Astrocyte of the hippocampus (primary cell): ENCODE measurements at places on chromosomes 3 and 15.

- DNase-seq = no peak
Measured at GRCh38 chr3:181917027-181917426, 205.3 kb downstream of the SOX2 start.

- DNase-seq = peak; percentile 56
Measured at GRCh38 chr15:74954515-74954914, 2.1 kb downstream of the RPP25 start.

DNA sequence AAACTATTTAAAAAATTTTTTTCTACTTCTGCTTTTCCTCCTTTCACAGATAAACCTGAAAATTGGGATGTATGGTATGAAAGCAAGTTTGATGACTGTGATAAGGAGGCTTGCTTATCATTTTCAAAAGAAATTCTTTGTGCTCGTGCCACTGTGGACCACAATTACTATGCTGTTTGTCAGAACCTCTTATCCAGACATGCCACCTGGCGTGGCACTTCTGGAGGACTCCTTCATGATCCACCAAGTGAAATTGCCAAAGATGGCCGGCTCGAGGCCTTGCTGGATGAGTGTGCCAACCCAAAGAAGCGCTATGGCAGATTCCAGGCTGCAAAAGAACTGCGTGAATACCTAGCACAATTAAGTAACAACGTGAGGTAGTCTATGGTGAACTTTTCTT is 17.8 kb downstream of the DIPK2A start:
- DNase-seq = no peak

GRCh38 chr3:115518100-115518852 is 105.0 kb upstream of the GAP43 start:
- peak; percentile 87 for DNase-seq

- DNase-seq = peak; percentile 65
Measured at GRCh38 chr3:77780278-77780996, 740.5 kb downstream of the ROBO2 start.

DNA sequence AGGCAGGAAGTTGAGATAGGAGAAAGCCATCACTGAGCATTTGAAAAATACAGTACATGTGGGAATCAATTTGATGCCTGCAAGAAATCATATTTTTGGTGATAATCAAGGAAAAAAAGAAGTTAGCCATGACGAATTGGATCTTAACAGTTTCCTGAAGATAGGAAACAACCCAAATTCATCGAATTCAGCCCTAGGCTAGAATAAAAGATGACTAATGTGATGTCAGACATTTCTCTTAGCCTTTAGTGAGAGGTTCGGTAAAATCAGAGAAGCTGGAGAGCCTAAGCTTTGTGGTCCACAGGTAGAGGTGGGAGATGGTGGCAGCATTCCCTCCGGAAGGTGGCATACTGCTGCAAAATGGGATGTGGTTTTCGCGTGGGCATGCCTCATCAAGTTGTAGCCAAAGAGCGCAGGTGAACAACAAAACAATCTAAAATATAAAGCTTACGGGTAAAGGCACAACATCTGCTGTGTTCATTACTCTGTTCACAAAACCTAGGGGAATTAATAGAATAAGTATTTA is 144.1 kb upstream of the ALCAM start:
- DNase-seq = no peak

DNA sequence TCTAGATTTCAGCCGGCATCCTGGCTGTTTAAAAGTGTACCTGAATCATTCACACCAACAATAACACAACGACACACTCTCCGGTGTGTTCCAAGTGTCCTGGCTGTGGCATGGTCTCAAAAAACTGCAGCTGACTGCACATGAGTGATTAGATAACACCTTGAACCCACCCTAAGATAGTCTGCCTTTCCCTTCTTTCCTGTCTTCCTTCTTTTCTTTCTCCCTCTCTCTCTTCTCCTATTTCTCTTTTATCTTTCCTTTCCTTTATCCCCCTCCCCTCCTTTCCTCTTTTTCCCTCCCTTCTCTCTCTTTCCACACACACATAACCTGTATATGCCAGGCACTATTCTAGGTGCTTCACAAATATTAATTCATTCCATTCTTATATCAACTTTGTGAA is 1.2 kb upstream of the FAH start:
- DNase-seq = no peak

- DNase-seq = no peak
Measured at GRCh38 chr3:69194431-69195165, 72.2 kb upstream of the LMOD3 start.

DNA sequence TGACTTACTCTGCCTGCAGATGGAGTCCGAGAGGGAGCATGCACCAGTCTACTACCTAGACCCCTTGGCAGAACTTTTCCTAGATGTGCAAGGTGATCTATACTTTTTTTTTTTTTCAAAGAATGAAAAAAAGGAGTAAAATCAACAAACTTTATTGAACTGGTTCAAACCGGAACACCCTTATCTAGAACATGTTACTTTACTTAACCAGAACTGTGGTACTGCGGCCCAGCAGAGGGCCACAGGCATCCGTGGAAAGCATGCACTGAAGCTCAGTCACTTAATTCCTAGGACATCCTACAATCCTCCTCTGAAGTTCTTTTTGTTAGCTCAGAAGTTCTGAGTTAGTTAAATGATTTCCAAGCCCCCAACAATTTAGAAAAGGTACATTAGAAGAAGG is 21.6 kb downstream of the CHAC1 start:
- no peak for DNase-seq

DNA sequence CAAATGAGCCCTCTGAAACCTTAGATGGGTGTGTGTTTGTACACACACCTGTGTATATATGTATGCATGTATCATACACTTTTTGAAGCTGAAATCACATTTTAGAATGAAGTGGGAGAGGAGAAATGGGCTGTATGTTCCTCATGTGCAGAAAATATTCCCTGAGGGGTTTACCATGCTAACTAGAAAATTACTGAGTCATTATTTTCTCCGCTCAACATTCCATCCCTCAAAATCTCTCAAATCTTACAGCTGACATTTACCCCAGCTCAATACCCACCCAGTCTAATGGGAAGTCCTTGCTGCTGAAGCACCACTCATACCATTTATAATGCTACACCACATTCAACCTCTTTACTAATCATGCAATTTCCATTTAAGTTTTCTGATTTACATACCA is 138.6 kb downstream of the P2RY1 start:
- no peak for DNase-seq

GRCh38 chr3:47443611-47443995 is 32.1 kb downstream of the SCAP start:
- peak; percentile 27 for DNase-seq

DNA sequence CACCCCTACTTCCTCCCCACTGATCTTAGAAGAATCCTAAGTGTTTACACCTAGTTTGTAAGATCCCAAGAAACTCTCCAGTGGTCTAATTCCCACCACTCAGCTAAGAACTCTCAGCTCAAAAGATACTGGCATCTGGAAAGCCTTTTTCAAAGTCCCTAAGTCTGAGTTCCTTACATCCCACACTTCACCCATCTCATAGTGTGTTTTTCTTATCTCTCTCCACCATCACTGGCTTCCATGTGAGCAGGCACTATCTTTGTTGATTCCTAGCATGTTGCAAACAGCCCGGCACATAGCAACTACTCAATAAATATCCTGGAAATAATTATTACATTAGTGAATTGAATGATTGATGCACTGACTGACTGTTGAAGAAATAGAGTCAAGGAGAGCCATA is 173.7 kb downstream of the FHIT start:
- DNase-seq = no peak

- DNase-seq = peak; percentile 72
Measured at GRCh38 chr15:73684581-73685455, 635 bp downstream of the CD276 start.

DNA sequence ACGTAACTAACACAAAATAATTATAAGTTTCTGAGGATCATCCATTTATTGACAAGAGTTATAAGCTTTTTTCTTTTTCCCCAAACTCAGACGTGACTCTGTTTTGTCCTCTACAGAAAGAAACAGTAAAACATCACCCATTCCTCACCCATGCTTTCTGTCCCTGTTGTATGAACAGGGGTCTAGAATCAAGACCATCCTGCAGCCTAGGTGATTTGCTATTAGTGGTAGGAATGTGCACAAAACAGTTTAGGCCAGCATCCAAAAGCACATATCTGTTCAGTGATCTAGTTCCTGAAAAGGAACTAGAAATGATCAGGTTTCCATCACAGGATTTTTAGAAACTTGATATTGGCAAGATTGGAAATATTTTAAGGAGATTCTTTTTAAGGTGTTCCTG is 527.6 kb downstream of the SOX2 start:
- peak; percentile 36 for DNase-seq

DNA sequence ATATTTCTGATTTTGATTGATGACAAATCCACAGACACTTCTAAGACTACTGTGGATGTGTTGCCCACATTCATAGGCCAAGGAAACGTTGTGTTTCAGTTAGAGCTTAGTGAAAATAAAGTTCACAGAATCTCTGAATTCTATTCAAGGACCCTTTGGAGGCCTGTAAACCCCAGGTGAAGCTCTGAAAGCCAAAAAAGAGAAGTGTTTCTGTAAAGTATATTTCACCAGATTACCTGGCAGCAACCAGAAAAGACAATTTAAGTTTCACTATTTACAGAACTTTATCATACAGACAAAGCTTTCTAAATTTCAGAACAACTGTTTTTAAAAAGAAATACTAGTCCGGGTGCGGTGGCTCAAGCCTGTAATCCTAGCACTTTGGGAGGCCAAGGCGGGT is 2.6 kb downstream of the CLPX start:
- DNase-seq = no peak

GRCh38 chr15:34628577-34629152 is 45.2 kb upstream of the GOLGA8B start:
- no peak for DNase-seq

GRCh38 chr3:10160346-10160745 is 4.4 kb upstream of the IRAK2 start:
- peak; percentile 41 for DNase-seq

GRCh38 chr15:60004846-60005351 is 788 bp downstream of the FOXB1 start:
- no peak for DNase-seq

DNA sequence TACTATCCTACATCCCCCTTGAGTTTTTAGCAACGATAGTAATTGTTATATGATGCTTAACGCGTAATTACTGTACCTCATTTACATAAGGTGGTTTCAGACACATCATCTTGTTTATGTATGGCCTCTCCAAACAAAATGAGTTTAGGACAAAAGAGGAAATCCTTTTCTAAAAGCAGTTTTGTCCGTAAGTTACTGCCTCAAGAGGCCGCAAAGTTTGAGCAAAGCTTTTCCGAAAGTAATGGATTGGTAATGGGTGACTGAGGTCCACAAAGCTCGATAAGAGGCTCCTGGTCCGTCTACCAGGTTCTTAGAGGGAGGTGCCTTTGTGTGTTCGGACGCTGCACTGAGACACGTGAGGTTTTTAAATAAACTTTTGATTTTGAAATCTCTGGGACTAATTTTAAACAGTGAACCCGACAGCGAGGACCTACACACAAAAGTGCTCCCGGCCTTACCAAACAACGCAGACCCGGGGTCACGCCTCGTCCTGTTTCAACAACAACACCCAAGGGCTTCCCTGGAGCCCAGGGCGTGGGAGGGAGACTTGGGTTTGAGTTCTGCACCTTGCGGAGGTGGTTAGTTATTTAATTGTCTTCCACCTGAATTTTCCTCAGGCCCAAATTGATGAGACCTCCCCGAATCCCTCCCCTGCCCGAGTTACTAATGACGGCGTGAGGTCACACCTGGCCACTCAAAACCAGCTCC is 456 bp upstream of the C15orf61 start:
- DNase-seq = peak; percentile 12

DNA sequence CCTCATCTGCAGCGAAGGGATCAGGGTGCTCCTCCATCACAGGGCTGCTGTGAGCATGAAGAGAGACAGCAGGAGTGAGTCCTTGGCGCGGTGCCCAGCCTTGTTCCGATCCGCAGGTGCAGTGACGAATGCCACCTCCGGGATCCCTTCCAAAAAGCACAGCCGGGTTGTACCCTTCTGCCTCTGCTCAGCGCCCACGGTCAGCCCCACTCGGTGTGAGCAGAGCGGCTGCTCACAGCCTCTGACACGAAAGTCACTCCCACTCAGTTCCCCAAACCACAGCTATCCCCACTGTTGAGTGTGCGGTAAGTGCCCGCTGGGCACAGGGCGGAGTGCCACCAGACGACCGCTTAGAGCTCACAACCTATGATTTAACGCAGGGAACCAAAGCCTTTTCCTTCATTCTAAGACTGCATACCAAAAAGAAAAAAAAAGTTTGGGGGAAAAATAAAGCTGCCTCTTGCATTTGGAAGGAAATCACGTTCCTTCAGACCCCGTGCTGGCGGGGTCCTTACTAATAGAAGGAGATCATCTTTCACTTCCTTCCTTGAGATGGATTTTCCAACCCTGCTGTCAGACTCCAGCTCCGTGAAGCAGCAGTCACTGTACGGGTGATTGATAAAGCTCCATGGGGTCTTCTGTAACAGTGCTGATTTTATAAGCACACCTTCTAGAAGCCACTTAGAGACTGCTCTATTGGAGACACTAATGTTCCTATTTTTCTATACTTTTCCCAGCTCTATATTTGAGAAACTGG is 34.7 kb upstream of the TUBGCP5 start:
- peak; percentile 6 for DNase-seq

- no peak for DNase-seq
Measured at GRCh38 chr15:50113992-50114780, 4.8 kb downstream of the ATP8B4 start.

DNA sequence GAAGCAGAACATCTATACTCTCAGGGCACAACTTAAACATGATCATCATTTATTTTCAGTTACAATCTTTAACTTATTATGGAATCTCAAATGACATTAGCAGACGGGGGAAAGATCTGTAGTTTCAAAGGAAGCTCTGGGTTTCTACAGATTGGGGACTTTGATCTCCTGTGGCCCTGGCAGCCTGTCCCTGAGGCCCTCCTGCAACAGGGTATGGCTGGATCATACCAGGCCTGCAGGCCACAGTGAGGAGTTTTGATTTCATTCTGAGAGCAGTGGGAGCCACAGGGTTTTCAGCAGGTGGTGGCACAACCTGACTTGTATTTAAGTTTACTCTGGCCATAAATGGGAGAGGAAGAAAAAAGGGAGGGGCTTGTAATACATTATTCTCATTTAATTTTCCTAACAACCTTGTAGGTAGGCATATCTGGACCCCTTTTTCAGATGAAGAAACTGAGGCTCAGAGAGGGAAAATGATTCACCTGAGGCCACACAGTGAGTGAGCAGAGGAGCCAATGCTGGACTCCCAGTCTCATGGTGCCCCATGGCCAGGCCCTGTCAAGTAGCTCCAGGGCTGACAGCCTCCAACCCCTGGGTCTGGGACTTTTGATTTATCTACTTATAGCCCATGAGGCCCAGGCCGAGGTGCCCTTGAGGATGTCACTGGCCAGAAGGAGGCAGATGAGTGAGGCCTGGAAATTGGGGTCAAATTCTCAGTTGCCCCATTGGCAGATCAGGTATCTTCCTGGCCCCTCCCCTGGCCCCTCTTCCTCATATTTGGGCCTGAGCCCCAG is 71.0 kb downstream of the ATP2B2 start:
- no peak for DNase-seq

GRCh38 chr3:32758375-32758753 is 59.4 kb upstream of the TRIM71 start:
- DNase-seq = peak; percentile 23

- DNase-seq = peak; percentile 76
Measured at GRCh38 chr3:182793663-182794454, 555 bp downstream of the ATP11B start.

- DNase-seq = no peak
Measured at GRCh38 chr15:93644595-93644994, 555.6 kb upstream of the RGMA start.
